ENCODE measurements at places on chromosomes 2 and 18.

GRCh38 chr18:57301573-57302559 is 50.5 kb upstream of the ST8SIA3 start:
- no peak for DNase-seq

DNA sequence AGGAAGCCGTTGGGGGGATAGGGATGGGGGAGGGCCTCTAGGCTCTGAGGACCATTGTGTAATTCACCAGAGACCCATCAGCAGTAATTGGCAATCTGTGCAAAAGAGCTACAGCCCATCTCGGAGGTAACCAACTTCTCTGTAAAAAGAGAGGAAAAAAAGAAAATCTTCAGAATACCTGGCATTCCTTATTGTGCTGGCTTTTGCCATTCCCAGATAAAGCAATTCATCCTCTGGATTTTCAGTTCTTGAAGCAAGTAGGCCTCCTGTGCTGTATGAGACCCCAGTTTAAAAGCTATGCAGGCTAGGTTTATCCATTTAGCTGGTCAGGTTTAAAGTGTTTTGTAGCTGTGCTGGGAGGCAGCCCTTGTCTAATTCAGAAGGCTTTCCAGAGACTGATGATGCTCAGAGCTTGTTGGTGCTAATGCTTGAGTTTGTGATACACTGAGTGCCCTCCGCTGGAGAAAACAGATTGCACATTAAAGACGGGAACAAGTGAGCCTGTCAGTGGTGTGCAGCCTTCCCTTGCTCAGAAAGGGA is at the start of gene LRRTM4:
LRRTM4 (minus strand) TSS at position 446 of the 540 bp plus-strand sequence.
- DNase-seq: no peak

DNA sequence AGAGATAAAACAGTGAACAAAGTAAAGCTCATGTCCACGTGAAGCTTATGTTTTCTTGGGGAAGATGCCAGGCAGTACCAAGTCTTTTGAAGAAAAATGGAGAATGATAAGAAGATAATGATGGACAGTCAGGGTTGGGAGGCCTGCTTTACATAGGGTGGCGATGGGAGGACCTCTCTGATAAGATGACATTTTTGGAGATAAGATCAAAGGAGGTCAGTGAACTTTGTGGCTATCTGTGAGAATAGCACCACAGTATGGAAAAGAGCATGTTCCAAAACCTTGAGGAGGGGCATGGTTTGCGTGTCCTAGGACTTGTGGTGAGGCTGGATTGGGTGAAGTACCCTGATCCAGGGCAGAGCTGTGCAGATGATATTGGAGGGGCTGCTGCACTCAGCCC is 461.7 kb upstream of the NRP2 start:
- DNase-seq: no peak

DNA sequence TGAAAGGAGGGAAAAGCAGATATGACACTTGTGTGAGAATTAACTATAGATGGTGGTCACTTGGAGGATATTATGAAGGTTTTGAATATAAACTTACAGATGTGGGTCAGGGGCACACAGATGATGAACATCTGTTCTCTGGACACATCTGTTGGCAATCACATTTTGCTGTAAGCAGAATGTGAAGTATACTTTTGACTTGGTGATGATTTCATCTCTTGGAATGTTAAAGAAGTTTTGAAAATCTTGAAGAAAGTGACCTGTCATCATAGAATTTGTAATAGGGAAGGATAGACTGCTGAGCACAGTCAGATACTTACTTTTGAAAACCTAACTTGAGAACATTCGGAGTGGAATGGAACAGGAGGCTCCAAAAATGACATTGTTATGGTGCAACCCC is 40.2 kb downstream of the PIKFYVE start:
- DNase-seq: no peak

GRCh38 chr18:45913276-45913675 is 53.9 kb downstream of the EPG5 start:
- DNase-seq: no peak

Data from GM19239 (cell line).